Astrocyte (in vitro differentiated cells and primary cell): ENCODE measurements at places on chromosomes 12 and 14. TPM values are rescaled to one million over a fixed set of nuclear protein-coding genes. Genes with fewer than 3 reads are reported as not detected.

GRCh38 chr12:109721276-109721675 is 7.7 kb downstream of the FAM222A start:
- no peak for DNase-seq

GRCh38 chr14:22400655-22401259 is 188.3 kb downstream of the DAD1 start:
- peak; percentile 31 for DNase-seq

DNA sequence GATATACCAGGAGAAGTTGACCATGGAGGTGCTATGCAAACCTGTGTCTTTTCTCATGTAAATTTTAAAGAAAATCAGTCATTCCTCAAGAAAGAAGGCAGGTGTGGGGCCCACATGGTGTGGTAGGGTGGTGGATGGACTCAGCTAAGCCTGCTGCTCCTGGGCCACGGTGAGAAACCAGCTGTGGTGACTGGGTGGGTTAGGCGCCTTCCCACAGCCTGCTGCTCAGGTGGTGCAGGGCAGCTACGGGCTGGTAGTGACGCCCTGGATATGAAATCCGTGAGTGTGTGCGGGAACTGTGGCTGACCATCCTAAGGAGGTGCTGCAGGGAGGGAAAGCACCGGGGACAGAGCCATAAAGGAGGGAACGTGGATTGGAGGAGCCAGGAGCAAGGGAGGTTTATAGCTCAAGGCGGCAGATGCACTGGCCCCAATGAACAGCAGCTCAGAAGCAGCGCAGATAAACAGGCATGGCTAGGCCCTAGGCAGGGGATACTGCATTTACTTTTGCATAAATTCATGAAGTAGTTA is 408.8 kb downstream of the FUT8 start:
- DNase-seq: no peak

DNA sequence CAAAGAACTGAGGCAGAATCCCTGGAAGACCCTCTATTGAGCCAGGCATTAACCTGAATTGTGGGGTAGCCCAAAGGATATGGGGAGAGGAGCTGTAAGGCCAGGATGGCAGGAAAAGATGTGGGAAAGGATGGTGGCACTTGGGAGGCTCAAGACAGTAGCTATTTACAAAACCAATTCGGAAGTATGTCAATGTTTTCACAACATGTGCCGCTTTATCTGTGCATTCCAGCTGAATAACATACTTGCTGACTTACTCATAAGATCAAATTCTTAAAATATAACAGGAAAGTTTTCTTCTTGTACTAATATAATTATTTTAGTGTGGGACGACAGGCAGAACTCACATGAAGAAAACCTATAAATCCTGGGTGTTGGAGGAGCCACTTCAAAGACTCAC is 10.6 kb downstream of the BBS10 start:
- DNase-seq: peak; percentile 79

DNA sequence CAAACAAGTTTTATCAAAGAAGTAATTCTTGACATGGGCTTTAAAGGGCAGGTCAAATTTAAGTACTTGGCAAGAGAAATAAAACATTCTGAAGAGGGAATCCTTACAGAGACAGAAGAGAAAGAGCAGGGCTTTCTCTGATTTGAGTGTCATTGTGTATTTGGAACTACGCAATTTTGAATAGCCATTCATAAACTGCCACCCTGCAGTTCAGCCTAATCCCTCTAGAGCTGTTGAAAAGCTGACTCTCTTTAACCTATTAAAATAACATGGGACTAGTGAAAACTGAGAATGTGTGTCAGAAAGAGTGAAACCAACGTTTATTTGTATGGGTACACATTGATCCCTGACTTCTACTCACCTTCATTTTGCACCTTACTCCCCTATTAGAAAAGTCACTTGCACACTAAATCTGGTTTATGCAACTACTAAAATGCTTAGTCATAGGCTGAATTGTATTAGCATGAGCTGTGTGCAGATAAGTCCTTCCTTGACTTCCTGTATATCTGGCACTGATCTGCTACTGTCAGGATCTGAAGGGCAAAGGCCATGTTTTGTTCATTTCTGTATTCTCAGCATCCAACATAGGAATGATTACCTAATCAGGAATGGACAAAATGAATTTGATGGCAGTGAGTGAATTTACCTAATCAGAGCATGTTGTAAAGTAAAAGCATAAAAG is 458.9 kb downstream of the NOVA1 start:
- DNase-seq: peak; percentile 4

GRCh38 chr12:15276088-15276698 is 46.1 kb upstream of the PTPRO start:
- peak; percentile 10 for DNase-seq

DNA sequence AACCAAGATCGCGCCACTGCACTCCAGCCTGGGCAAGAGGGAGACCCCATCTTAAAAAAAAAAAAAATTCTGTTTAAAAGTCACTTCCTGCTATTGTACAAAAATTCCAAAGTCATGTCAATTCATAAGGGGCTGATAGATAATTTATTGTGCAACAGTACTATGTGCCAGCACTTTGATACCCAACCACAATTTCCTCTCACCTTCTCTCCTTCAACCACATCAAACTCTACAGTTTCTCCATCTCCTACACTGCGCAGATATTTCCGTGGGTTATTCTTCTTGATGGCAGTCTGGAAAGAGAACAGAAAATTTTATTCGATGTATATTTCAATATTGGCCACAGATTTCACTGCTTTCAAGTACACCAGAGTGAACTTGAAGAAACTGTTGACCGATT is 7.6 kb downstream of the YBX3 start:
- no peak for DNase-seq

DNA sequence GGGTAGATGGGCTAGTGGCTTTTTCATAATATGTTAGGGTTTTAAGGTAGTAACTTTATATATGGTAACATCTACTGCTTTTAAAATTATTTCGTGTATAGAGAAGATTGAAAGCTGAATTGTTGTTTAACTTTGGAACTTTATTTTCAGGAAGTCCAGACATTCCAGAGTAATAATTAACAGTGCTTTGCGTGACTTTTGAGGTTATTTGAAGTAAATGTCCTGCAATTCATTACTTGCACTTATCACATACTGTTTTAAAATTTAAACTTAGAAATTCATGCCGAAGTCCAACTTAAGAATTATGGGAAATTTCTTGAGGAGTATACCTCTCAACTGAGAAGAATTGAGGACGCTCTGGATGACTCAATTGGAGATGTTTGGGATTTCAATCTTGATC is 3.3 kb downstream of the WASHC4 start:
- no peak for DNase-seq

GRCh38 chr12:34605510-34605887 is 583.2 kb downstream of the ALG10 start:
- DNase-seq: no peak

- DNase-seq: peak; percentile 64
Measured at GRCh38 chr12:76942267-76942666, 63.4 kb upstream of the CSRP2 start.

DNA sequence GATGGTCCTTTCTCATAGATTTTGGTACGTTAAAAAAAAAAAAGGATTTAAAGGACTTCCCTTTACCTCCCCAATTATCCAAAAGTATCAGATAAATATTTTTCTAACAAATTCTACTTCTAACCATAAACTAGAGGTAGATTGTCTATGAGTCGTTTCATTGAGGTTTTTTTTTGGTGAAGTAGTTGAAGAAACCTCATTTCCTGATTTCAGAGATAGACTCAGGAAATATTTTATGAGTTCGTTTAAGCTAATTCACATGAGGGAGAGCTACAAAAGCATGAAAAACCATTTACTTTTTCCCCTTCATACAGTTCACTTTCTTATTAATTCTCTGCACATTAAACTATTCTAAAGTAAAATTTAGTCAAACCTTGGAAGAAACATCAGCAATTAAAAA is 112.5 kb downstream of the RALGAPA1 start:
- no peak for DNase-seq

PTPRQ gene
- total RNA-seq: 0.18 TPM in 1 of 2 replicates, not detected in the other

TMEM233 gene
- total RNA-seq: not detected in 2 replicates

NDRG2 gene
- 11.8 and 12.6 TPM in 2 replicates for total RNA-seq

TAS2R8 gene
- not detected in 2 replicates for total RNA-seq

TAS2R9 gene
- total RNA-seq: not detected in 2 replicates

SERPINA9 gene
- total RNA-seq: 0.22 TPM in 1 of 2 replicates, not detected in the other
